ENCODE measurements at places on chromosomes 4 and X.

- DNase-seq = no peak
Measured at GRCh38 chrX:23930894-23931604, 23.2 kb downstream of the CXorf58 start.

DNA sequence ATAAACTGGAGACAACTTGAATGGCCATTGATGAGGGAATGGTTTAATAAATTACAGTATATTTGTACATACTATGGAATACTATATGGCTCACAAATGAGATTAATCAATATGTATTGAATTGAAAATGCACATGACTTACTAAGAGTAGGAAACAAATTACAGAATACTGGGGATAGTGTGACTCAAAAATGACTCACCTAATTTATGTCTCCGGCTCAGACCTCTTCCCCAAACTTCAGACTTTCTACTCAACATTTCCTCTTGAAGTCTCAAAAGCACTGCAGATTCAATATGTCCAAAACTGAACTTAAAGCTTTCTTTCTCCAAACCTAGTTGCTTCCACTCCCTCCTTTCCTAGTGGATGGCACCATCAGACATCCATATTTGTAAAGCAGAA lies 28.8 kb upstream of the GRIA3 start:
- DNase-seq = no peak

- DNase-seq = no peak
Measured at GRCh38 chr4:15410750-15411149, 17.1 kb upstream of the C1QTNF7 start.

DNA sequence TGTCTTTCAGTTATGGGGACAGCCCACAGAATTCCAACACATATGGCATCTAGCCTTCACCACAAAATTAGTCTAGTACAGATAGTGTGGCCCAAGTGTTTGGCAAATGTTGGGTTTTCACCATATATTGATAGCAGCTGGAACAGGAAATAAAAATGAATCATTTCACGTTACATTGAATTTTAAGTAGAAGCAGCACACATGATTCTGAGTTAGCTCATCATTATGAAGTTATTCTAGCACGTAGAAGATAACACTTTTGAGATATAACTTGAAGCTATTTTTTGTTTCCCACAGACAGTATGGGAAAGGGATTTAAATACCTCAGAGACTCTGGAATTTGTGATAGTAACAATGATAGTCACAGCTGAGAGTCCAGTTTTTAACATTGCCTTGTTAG lies 118.7 kb downstream of the FAT4 start:
- DNase-seq = no peak

GRCh38 chr4:8603931-8604330 lies 11.4 kb downstream of the CPZ start:
- DNase-seq = no peak

- no peak for DNase-seq
Measured at GRCh38 chr4:94339779-94340178, 2.9 kb downstream of the HPGDS start.

- no peak for DNase-seq
Measured at GRCh38 chrX:129461801-129462456, 61.4 kb downstream of the SMARCA1 start.

- DNase-seq = no peak
Measured at GRCh38 chr4:7741946-7742806, 197.5 kb downstream of the AFAP1 start.

GRCh38 chrX:27751976-27752375 lies 55.8 kb upstream of the MAGEB10 start:
- no peak for DNase-seq

DNA sequence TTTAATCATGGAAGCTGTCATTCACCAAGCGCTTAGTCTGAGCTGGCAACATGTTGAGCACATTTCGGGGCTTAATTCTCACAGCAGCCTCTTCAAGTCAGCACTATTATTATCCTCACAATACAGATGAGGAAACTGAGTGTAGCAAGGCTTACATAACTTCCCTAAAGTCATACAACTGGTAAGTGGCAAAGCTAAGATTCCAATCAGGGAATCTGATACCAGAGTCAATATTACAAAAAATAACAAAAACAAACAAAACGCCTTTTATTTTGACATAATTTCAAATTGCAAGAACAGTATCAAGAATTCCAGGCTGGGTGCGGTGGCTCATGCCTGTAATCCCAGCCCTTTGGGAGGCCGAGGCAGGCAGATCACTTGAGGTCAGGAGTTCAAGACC lies 120.4 kb upstream of the DUSP21 start:
- DNase-seq = no peak

GRCh38 chr4:102503831-102504786 lies 3.0 kb downstream of the NFKB1 start:
- no peak for DNase-seq

- DNase-seq = no peak
Measured at GRCh38 chr4:145694929-145695328, 15.0 kb downstream of the C4orf51 start.

GRCh38 chr4:105651884-105652283 lies 56.6 kb downstream of the INTS12 start:
- no peak for DNase-seq

- no peak for DNase-seq
Measured at GRCh38 chr4:170109586-170110284, 20.0 kb upstream of the AADAT start.

DNA sequence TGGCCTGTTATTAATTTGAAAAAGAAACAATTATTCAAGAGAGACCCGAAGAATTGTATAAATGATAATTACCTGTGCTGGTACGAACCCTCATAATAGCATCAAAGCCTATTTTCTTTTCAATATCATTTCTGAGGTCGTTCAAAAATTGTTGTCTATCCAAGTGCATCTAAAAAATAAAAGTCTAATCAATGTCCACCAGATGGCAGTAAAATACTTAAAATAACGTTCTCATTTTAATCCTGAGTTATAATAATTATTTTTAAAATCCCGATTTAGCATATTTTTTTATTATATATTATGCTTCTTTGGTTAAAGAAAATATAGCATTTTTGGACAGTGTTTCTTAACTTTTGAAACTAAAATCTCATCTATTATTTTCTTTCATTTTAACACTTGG lies 55.7 kb downstream of the METTL14 start:
- DNase-seq = no peak

DNA sequence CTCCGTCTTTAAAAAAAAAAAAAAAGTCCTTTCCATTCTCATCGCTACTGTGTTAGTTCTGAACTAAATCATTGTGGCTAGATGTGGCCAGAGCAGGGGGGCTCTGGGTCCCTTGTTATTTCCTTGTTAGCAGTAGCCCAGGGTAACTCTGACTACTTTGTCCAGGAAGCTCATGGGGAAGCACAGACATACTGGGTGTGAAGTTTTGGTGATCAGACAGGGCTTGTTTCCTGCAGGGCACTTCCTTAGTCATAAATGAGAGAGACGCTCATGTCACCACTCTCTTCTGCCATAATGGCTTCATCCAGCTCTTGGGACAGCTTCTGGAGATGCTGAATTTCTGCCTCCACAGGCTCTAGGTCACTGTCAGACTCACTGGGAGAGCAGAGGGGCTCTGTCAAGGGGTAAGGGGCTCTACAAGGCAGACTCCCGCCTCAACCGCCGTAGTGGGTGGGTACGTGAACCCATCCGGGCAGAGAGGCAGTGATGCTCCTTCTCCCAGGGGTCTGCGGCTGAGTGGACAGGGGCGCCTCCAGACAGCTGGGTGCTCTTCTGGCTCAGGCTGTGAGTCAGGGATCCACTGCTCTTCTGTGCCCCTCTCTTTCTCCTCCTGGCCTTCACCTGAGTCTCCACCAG lies 12.9 kb downstream of the STIM2 start:
- peak; percentile 21 for DNase-seq

GRCh38 chrX:139448996-139449395 lies 81.5 kb upstream of the F9 start:
- DNase-seq = no peak

- no peak for DNase-seq
Measured at GRCh38 chrX:38249965-38250364, 29.3 kb upstream of the SRPX start.

DNA sequence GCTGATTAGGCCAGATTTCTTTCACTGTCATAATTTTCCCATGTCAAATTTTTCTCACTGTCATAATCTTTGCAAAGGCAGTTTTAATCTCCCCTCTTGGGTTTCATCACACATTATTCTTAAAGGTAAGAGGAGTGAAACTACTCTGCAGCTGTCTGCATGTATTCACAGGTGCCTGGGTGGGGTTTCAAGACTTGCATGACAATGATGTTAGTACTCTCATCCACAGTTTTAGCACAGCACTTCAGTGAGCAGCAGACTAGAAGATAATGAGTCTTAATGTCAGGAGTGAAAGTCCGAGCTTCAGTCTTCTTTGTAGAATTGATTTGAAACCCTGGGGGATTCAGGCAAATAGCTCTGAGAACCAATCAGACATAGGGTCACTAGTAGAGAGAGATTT lies 182.5 kb upstream of the GALNT7 start:
- DNase-seq = no peak

GRCh38 chr4:139295206-139295941 lies 5.9 kb upstream of the NAA15 start:
- DNase-seq = peak; percentile 100

DNA sequence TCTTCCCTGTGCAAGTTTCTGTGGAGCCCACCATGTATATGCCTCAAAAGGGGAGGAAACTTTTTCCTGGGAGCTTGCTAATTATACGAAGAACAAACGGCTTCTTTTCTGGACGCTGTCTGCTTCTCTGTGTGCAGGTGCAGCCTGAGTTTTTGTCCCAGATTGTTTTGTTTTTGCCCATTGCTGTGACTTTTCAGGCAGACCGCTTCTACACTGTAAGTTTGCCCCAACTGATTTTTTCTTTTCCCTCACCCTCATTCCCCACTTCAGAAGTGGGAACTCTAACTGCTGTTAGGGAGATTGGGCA lies 51.9 kb downstream of the HMGB2 start:
- DNase-seq = no peak

DNA sequence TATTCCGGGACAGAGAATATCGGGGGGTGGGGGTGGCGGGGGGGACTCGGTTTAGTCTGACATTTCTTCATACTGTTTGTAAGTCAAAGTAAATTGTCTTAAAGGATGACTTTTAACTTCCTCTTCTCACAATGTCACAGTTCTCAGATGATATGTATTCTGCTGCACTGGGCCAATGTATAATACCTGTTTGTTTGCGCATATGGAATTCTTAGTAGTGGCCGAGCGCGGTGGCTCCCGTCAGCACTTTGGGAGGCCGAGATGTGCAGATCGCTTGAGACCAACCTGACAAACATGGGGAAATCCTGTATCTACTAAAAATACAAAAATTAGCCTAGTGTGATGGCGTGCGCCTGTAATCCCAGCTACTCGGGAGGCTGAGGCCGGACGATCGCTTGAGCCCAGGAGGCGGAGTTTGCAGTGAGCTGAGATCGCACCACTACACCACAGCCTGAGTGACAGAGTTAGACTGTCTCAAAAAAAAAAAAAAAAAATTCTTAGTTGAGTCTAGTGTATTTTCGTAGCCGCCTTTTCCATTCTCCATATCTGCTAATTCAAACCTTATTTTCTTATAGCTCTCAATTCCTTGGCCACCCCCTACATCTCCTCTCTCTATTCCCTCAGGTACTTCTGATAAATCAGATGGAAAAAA lies 851 bp downstream of the POLR2B start:
- DNase-seq = peak; percentile 13

All from activated T-cell treated with anti-CD3 and anti-CD28 coated beads, Interleukin-2, amount 50 U/mL, for 4 hours (primary cell).